Osteocyte (in vitro differentiated cells): ENCODE measurements at places on chromosomes 13 and 19. TPM values are rescaled to one million over a fixed set of nuclear protein-coding genes. Genes with fewer than 3 reads are reported as not detected.

The CYP2B6 gene
- total RNA-seq, result not detected in 2 replicates

The PRR20E gene
- total RNA-seq, result not detected in 2 replicates

The DIAPH3 gene
- 9.2 and 12.2 TPM in 2 replicates for total RNA-seq

The VSTM1 gene
- total RNA-seq, result not detected in 2 replicates

The PDX1 gene
- not detected in 2 replicates for total RNA-seq

The RNF225 gene
- not detected in 2 replicates for total RNA-seq

The GPR12 gene
- total RNA-seq, result not detected in 2 replicates

The ELSPBP1 gene
- total RNA-seq, result not detected in 2 replicates

GRCh38 chr13:23561261-23561660 is 9.0 kb upstream of the TNFRSF19 start:
- peaks cover 5% of the 10 kb centered on the region for H3K4me1 ChIP-seq
- H3K27ac ChIP-seq, result no peak overlapping the region
- no peak for DNase-seq

DNA sequence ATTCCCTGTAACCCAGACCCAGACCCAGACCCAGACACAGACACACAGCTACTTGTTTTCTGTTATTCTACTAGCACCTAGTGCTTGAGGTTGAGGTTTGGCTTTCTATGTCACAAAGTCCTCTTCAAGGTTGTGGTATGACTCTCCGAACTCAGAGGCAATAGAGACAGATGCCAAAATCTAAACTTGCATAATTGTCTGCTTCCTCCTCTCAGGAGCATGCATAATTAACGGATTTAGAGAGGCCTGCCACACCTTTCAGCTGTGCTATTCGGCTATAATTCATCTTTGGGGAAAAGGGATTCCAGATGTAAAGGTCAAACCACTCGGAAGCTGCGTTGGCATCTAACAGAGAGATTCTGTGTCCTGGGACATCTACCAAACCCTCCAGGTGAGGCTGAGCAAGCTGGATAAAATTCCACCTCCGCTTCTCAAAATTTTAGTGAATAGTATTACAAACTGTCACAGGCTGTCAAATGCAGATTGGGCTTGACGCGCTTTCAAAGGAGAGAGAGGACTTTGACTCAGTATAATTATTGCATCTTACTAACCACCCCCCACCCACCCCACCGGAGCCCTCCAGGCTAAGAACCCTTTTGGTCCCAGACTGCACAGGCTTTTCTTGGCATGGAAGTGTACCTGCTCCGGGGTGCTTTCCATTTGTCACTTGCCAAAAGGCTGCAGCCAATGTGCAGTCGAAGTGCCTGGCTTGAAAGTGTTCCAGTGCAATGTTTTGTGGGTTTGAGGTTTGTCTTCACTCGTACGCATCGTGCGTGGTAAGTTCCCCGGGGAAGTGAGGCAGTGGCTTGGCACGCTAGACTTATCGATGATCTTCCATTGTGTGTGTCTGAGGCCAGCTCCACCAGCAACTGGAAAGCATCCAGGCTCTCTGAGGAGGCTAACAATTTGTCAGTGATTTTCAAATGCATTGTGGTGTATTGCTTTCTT is 194.1 kb downstream of the TDRD3 start:
- no peak overlapping the region for H3K27ac ChIP-seq
- H3K4me3 ChIP-seq, result no peak overlapping the region
- peaks cover 2% of the 10 kb centered on the region for H3K4me1 ChIP-seq
- H3K27me3 ChIP-seq, result peaks cover 5% of the 10 kb centered on the region

GRCh38 chr19:29908963-29909944 is 32.8 kb upstream of the URI1 start:
- no peak overlapping the region for H3K27ac ChIP-seq
- no peak for DNase-seq
- no peaks in the 10 kb centered on the region for H3K27me3 ChIP-seq
- H3K4me3 ChIP-seq, result no peak overlapping the region
- peaks cover 4% of the 10 kb centered on the region for H3K4me1 ChIP-seq
- H3K36me3 ChIP-seq, result no peaks in the 10 kb centered on the region

DNA sequence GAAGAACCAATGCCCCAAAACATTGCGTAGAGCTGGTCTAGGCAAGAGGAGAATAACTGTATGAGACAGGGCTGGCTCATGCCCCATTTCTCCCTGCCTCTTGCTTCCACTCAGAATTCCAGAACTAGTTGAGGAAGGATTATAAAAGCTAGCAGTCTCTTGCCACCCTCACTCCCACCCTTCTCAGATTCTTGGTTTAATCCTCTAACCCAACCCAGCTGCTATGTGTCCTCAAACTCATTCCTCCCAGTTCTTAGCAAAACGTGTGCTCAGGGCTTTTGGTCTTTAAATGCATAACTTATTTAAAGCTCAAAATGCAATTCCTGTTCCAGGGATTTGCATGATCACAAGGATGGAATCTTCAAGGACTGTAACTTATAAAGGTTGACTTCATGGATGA is 466.3 kb downstream of the COG6 start:
- no peaks in the 10 kb centered on the region for H3K27me3 ChIP-seq
- DNase-seq, result no peak
- no peak overlapping the region for H3K4me3 ChIP-seq
- peaks cover 25% of the 10 kb centered on the region for H3K4me1 ChIP-seq
- H3K36me3 ChIP-seq, result no peaks in the 10 kb centered on the region

DNA sequence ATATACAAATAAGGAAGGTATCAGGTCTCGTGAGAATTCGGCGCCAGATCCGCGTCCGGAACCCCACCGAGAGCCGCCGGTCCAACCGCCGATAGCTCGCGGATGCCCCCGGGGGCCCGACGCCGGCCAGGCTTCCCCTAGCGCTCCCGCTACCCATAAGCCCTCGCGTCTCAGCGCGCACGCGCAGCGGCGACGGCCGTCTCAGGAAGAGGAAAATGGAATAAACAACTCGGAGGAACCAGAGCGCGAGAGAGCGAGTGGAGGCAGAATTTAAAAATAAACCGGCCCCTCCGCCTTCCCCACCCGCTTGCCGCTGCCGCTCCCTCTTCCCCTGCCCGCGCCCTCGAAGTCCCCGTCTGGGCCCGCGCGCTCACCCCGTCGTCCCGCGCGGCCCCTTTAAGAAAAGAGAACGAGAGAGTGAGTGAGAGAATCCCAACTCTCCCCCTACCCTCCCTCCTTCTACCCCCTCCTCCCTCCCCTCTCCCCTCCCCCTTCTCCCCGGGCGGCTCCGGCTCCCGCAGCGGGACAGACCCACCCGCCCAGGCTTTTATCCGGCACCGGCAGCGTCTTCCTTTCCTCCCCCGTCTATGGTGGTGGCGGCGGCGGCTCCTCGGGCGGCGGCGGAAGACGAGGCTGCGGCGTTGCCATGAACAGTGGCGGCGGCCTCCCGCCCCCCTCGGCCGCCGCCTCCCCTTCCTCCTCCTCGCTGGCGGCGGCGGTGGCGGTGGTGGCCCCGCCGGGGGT is at the start of gene PAN3:
TSS of gene PAN3 (plus strand) at position 534 of the 744 bp plus-strand sequence. CDS start at position 647, 113 bp downstream.
- peaks cover 40% of the 10 kb centered on the region for H3K4me1 ChIP-seq
- H3K27ac ChIP-seq, result peak within 1 kb of the TSS; percentile 99
- H3K36me3 ChIP-seq, result no peaks in the 10 kb centered on the region
- H3K27me3 ChIP-seq, result no peaks in the 10 kb centered on the region
- H3K4me3 ChIP-seq, result peak within 1 kb of the TSS; percentile 84

DNA sequence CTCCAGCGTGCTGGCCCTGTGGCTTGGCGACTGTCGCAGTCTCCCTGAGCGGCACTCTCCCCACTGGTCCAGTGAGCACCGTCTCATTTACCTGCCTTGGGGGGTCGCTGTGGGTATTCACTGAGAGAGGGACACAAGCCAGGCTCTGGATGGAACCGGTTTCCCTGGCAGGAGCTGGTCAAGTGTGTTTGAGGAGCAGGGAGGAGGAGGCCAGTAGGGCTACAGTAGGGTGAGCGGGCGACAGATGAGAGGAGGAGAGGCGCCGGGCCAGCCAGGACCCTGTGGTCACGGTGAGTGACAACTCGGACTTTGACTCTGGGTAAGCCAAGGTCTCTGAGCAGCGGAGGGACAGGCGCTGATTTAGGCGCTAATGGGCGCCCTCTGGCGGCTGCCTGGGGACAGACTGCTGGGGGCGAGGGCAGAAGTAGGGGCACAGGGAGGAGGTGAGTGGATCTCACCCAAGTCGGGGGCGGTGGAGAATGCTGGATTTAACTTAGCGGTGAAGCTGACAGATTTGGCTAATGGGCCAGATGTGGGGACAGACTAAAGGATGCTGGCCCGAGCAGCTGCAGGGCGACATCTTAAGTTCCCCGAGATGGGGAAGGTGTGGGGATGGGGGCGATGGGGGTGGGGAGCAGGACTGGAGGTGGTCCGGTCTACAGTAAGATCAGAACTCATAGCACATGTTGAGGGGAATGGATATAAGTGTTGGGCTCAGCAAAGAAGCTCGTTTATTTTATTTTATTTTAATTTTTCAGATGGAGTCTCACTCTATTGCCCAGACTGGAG is 4.7 kb upstream of the PRMT1 start:
- DNase-seq, result peak; percentile 94
- H3K4me3 ChIP-seq, result peak overlapping the region; percentile 39

- no peak for DNase-seq
- H3K27ac ChIP-seq, result no peak overlapping the region
- peaks cover 38% of the 10 kb centered on the region for H3K27me3 ChIP-seq
These were observed 10.3 kb upstream of the NDFIP2 start for GRCh38 chr13:79470666-79471065.

- no peak overlapping the region for H3K27ac ChIP-seq
- H3K36me3 ChIP-seq, result no peaks in the 10 kb centered on the region
- no peaks in the 10 kb centered on the region for H3K4me1 ChIP-seq
- no peak for DNase-seq
- H3K4me3 ChIP-seq, result no peak overlapping the region
These were observed 99.0 kb upstream of the MRI1 start for GRCh38 chr19:13665125-13665905.

DNA sequence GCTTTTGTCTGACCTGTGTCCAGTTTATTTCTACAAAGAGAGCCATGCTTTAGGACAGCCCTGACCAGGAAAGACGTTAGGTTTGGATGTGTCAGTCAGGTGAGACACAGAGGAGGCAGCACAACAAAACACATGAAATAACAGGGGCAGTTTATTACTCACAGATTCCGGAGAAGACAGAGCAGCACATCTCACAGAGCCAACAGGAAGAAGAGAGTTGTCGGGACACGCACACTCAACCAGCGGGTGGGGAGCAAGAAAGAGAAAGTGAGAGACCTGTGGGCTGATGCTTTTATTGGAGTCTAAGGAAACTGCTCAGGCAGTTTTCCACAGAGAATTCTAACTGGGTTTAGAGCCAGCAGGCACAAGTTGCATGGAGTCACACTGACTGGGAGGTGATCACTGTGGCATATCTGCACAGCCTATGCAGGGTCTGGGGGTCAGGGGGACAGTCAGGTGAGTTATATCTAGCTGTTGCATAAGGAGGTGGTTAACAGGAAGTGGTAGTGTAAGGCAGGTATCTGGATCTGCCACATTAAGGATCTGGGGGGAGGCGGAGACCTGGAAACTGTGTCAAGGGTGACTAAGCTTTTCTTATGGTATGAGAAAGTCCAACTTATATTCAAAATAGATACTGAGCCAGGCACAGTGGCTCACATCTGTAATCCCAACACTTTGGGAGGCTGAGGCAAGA is 24.1 kb upstream of the CEACAM20 start:
- no peaks in the 10 kb centered on the region for H3K36me3 ChIP-seq
- H3K4me3 ChIP-seq, result no peak overlapping the region
- DNase-seq, result peak; percentile 34
- H3K4me1 ChIP-seq, result no peaks in the 10 kb centered on the region
- H3K27me3 ChIP-seq, result peaks cover 15% of the 10 kb centered on the region

GRCh38 chr13:39527301-39527700 is 75.7 kb downstream of the LHFPL6 start:
- H3K4me3 ChIP-seq, result no peak overlapping the region
- no peak for DNase-seq
- peak overlapping the region; percentile 81 for H3K27ac ChIP-seq
- H3K27me3 ChIP-seq, result no peaks in the 10 kb centered on the region
- no peaks in the 10 kb centered on the region for H3K36me3 ChIP-seq
- H3K4me1 ChIP-seq, result peaks cover 55% of the 10 kb centered on the region

DNA sequence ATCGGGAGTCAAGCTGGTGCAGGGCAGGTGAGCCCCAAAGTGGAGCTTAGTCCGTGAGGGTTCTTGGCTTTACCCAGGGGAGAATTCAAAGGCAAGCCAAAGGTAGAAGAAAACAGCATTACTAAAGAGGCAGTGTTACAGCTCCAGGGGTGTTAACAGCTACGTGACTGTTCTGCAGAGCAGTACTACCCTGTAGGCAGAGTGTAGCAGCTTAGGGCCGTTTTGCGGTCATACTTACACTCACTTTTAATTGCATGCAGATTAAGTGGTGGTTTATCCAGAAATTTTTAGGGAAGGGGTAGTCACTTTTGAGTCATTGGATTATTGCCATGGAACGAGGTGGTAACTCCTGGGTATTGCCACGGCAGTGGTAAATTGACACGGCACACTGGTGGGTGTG is 482.2 kb downstream of the SLITRK5 start:
- DNase-seq, result no peak
- H3K27ac ChIP-seq, result no peak overlapping the region
- no peaks in the 10 kb centered on the region for H3K4me1 ChIP-seq
- H3K36me3 ChIP-seq, result no peaks in the 10 kb centered on the region

GRCh38 chr19:7894612-7895309 is 6.5 kb downstream of the LRRC8E start:
- H3K4me1 ChIP-seq, result peaks cover 6% of the 10 kb centered on the region
- H3K27ac ChIP-seq, result no peak overlapping the region
- DNase-seq, result no peak
- H3K27me3 ChIP-seq, result no peaks in the 10 kb centered on the region
- H3K36me3 ChIP-seq, result peaks cover 5% of the 10 kb centered on the region

- H3K4me1 ChIP-seq, result no peaks in the 10 kb centered on the region
- H3K27ac ChIP-seq, result no peak overlapping the region
- DNase-seq, result no peak
- H3K27me3 ChIP-seq, result no peaks in the 10 kb centered on the region
- H3K36me3 ChIP-seq, result no peaks in the 10 kb centered on the region
These were observed 492.7 kb downstream of the GPC5 start for GRCh38 chr13:91891141-91891540.

- no peaks in the 10 kb centered on the region for H3K27me3 ChIP-seq
- peak within 1 kb of the TSS; percentile 71 for H3K4me3 ChIP-seq
- DNase-seq, result no peak
These were observed at the start of gene ISYNA1 for GRCh38 chr19:18437491-18438330. Gene ISYNA1 (minus strand): TSS chr19:18438133. CDS start chr19:18437979, 154 bp downstream.

DNA sequence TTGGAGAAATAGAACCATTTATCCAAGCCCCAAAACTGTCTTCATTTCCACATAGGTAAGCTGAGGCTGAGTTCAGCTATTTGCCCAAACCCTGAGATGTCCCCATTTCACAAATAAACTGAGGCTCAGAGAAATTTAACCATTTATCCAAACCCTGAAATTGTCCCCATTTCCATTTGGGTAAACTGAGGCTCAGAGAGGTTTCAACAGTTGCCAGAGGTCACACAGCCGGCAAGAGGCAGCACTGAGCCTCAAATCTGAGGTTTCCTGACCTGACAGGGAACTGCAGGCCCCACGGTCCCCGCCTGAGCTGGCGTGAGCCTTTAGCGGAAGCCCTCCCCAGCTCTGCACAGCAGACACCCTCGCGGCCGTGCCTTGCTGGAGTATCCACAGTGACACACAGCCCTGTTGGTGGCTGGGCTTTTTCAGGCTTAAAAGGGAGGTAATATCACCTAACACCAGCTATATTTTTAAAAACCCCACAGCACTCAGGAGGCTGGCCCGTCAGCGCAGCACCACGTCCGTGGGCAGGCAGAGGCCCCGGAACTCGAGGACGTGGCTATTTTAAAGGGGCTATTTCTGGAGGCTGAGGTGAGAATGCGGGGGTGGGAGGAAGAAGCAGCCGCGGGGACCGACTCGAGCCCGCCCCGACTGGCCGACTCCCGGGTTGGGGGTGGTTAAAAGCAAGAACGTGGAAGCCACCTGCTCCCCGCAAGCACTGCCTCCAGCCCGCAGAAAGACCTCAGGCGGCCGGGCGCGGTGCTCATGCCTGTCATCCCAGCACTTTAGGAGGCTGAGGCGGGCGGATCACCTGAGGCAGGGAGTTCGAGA is 18.5 kb downstream of the PTPRS start:
- no peak overlapping the region for H3K27ac ChIP-seq
- H3K36me3 ChIP-seq, result peaks cover 7% of the 10 kb centered on the region
- DNase-seq, result no peak
- H3K4me3 ChIP-seq, result no peak overlapping the region
- no peaks in the 10 kb centered on the region for H3K4me1 ChIP-seq
